ENCODE measurements at places on chromosomes 7 and 10.

- DNase-seq: no peak
Measured at GRCh38 chr10:102602272-102603045, 41.8 kb upstream of the TRIM8 start.

DNA sequence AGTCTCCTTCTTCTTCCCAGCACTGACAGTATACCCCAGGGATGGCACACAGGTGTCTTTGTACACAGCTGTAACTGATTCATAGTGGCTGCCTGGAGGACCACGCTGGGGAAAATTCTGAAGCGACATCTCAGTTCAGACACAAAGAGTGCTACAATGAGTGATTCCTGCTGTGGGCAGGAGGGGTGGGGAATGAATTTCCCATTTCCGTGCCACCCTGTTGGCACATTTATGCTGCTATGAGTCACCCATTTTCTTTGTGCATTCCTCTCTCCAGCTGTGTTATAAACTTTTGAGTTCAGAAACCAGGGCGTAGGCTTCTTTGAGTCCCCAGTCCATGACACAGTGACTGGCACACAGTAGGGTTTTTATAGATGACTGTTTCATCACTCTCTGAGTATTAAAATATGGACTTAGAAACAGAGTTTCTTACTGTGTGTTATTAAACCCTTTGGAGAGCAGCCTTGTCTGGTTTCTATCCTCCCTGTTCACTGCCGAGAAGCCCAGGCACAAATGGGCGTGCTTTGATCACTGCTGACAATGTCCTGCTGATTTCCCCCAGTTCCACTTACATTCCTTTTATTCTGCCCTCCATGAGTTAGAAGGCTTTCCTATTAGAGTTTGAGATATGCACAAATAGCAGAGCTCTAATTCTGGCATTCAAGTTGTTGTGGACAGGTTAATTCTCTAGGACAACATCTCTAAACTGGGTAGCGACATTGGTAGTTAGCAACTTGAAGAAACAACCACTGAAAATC lies 24.0 kb upstream of the NPS start:
- DNase-seq: no peak

GRCh38 chr10:1142596-1142995 lies 86.4 kb downstream of the WDR37 start:
- no peak for DNase-seq

DNA sequence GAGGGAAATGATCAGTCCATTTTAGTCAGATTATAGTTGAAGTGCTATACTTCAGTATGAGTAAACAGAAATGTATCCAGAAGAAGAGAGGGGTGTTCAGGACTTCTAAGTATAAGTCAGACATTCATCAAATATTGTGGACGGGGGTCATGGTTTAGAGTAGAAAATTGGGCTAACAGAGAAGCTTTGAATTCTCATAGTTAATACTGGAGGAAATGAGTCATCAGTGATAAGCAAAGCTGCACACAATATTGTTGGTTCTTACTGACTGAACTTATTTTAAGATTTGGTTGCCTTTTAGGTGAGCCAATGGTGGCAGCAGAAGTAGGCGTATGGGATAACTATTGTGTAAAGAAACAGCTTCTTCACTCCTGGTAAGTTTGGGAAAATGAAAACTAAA lies 1.7 kb upstream of the SUMF2 start:
- no peak for DNase-seq

GRCh38 chr7:110541962-110542361 lies 549.0 kb upstream of the LRRN3 start:
- no peak for DNase-seq

DNA sequence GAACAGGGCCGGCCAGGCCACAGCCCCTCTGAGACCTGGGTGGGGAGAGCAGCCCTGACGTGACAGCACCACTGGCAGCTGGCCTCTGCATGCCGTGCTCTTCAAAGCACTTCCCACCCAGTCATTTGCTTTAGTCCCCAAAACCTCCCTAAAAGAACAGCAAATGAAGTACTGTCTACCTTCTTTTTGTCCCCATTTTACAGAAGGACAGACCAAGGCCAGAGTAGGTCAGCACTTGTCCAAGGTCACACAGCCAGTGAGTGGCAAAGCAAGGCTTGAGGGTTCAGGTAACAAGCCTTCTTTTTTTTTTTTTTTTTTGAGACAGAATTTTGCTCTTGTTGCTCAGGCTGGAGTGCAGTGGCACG lies 15.1 kb downstream of the ATP6V1F start:
- DNase-seq: no peak

DNA sequence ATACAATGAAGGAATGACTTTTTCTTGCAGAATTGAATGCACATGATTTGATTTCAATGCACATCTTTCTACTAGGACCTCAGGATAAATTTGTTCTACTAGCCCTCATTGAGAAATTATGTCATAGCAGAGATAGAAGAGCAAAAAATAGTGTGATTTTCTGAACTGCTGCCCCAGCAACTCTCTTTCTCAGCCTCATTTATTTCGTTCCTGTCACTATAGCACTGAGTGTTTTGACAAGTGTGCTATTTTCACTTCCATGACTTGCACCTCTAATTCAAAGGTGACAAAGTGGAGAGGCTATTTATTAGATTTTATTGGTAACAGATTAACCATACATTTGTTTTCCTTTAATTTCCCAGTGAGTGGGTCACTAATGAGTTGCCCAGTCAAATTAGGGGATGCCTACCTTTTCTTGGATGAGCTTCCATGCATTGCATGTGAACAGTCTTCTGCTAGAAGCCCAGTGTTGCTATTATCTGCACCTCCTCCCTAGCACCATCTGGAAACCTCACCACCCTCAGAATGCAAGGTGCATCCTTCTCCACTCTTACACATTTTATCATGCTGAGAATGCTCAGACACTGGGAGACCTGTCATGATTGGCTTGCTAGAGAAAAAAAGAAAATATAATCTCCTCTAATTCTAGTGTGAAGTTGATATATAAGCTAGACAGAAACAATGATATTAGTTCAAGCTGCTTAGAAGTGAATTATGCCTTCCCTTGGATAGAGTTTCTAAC lies 119.6 kb upstream of the CTTNBP2 start:
- no peak for DNase-seq

- no peak for DNase-seq
Measured at GRCh38 chr10:74641659-74642058, 184.7 kb upstream of the KAT6B start.
